ENCODE measurements at places on chromosomes 1 and 21. TPM values are rescaled to one million over a fixed set of nuclear protein-coding genes. Genes with fewer than 3 reads are reported as not detected.

GRCh38 chr1:178385662-178386061 lies 111.1 kb downstream of the CLEC20A start:
- DNase-seq, result no peak

DNA sequence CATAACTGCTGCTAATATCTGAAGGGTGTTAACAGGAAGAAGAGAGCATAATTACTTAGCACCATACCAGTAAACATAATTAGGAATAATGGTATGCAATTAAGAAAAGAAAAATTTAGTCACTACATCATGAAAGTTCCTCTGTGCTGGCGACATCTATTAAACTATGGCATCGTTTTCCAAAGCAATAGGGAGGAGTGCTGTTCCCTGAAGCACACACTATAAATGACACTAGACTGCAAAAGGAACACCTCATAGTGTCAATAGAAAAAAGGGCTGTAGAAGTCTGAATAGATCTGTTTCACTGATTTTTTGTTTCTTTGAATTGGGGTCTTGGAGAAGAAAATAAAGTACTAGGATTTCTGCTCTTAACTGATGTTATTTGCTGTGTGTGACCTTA lies 773.6 kb upstream of the B3GALT2 start:
- no peak for DNase-seq

Gene HEYL
- total RNA-seq, result 1.3 TPM

Gene RASSF5
- total RNA-seq, result 1.2 TPM

- no peak for DNase-seq
Observed at GRCh38 chr1:162720996-162721395, 69.5 kb upstream of the HSD17B7 start.

Gene MIXL1
- 2.4 TPM for total RNA-seq
